ENCODE measurements at places on chromosomes 2 and 18.

- no peak for DNase-seq
These were observed 86.6 kb downstream of the ITGB1BP1 start for GRCh38 chr2:9336576-9337314.

DNA sequence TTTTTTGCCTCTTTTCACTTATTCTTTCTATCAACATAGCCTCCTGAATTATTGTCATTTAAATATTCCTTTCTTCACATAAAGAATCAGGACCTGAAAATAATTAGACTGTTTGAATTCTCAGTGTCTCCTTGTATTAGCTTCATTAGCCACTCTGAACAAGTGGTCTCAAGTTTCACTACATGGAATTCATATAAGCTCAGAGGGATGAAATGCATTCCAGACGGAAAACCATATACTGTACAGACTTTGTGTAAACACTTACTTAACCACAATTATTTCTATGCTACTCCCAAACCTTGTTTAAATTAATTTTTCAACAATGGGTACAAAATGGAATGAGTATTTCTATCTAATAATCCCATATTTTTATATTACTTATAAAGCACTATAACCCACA is 53.4 kb downstream of the CHN1 start:
- DNase-seq = no peak

- DNase-seq = no peak
These were observed 236.5 kb upstream of the SPHKAP start for GRCh38 chr2:228417956-228418355.

- no peak for DNase-seq
These were observed 30.0 kb upstream of the CHMP1B start for GRCh38 chr18:11821208-11821607.

- DNase-seq = no peak
These were observed 9.4 kb downstream of the FAM210A start for GRCh38 chr18:13716916-13717315.

DNA sequence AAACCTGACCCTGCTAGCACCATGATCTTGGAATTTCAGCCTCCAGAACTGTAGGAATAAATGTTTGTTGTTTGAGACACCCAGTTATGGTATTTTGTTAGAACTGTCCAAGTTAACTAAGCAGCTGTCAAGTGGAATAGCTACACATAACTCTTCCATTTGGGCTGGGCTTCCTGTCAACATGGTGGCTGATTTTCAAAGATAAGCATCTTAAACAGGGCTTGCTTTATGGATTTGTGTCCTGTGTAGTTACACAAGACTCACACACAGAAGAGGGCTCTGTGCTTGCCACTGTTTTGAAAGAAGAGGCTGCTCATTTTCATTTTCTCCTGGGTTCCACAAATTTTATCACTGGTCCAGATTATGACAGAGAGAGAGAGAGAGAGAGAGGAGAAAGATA is 35.7 kb downstream of the GCG start:
- DNase-seq = no peak

- DNase-seq = no peak
These were observed 36.8 kb downstream of the KCTD1 start for GRCh38 chr18:26511339-26512071.

- DNase-seq = no peak
These were observed 572.0 kb upstream of the LINC00305 start for GRCh38 chr18:64720781-64721464.

GRCh38 chr2:68997401-68997800 is 15.6 kb upstream of the ANTXR1 start:
- DNase-seq = no peak
